Amygdala (tissue), 56 donors: ENCODE measurements at places on chromosomes 2 and 18.

DNA sequence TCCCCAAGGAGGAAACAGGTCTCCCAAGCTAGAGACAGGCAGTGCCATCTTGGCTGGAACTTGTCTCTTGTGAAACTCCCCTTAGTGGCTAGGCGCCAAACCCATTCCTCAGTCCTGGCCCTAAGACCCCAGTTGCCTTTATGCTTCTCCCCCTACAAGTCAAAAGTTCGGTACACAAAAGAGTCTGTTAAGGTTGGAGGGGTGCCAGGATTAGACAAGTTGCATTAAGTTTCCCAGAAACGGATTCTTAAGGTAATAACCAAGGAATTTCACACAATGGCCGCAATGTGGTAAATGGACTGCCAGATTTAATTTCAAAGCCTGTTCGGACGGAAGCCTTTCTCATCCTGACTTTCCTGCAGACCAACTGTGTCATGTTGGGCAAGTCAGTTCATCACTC lies 80.7 kb downstream of the CCBE1 start:
- DNase-seq, result no peak

DNA sequence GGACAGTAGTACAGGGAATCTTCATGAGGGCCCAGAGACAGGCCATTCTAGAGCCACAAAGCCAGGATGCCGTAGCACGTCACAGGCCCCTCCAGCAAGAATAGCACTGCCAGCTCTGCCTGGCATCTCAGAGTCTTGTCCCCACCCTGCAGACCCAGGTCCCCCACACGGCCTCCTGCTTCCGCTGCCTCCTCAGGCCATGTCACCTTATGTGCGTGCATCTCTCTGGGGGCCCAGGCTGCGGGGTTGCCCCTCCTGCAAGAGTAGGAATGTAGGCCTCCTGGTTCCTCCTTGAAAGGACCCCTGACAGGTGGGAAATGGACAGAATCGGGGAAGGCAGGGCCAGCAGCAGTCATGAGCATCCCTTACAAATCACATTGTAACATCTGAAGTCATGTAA lies 49.8 kb downstream of the ADI1 start:
- DNase-seq, result no peak

DNA sequence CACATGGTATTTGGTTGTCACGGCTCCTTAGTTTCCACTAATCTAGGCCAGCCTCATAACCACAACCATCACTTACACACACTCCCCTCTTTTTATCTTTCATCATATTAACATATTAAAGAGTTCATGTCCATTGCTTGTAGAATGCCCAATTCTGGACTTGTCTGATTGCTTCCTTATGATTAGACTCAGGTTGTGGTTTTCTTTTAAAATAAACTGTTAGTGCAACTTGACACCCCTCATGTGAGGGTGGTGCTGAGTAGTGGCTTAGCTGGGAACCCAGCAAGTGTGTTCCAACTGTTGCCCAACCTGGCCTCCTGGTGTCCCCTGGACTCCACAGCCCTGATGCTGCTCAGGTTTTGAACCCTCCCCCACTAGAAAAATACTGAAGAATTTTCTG lies 20.1 kb upstream of the CD207 start:
- DNase-seq, result no peak

DNA sequence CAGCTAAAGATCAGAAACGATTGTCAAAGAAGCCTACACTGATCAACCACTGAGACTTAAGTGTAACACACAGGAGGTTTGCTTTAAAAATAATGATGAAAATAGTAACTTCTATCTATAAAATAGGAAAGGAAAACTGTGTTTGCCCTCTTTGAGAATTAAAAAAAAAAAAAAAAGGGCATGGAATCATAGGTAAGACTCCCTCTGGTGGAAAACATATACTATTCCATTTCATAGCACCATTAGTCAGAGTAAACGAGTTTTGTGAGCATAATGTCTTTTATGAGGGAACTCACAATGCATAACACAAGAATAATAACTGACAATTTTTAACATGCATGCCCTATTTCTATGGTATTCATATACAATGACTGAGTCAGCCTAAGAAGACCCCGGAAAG lies 36.3 kb downstream of the SLC35F5 start:
- no peak for DNase-seq

DNA sequence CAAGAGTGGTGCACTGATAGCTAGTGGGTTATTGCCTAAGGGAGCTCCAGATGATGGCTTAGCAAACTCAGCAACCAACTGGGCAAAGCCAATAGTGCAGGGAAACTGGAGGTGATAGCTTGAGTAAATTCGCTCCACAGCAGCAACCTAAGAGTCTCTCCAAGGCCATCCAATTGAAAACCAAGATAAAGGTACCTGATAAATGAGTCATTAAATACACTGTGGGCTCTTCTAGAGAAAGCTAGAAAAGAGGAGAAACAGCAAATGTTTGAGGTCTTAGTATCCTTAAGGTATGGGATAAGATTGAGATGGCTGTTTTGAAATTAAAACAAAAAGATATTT lies 197.8 kb upstream of the ERBB4 start:
- no peak for DNase-seq

GRCh38 chr2:144567745-144568144 lies 47.8 kb upstream of the ZEB2 start:
- no peak for DNase-seq

DNA sequence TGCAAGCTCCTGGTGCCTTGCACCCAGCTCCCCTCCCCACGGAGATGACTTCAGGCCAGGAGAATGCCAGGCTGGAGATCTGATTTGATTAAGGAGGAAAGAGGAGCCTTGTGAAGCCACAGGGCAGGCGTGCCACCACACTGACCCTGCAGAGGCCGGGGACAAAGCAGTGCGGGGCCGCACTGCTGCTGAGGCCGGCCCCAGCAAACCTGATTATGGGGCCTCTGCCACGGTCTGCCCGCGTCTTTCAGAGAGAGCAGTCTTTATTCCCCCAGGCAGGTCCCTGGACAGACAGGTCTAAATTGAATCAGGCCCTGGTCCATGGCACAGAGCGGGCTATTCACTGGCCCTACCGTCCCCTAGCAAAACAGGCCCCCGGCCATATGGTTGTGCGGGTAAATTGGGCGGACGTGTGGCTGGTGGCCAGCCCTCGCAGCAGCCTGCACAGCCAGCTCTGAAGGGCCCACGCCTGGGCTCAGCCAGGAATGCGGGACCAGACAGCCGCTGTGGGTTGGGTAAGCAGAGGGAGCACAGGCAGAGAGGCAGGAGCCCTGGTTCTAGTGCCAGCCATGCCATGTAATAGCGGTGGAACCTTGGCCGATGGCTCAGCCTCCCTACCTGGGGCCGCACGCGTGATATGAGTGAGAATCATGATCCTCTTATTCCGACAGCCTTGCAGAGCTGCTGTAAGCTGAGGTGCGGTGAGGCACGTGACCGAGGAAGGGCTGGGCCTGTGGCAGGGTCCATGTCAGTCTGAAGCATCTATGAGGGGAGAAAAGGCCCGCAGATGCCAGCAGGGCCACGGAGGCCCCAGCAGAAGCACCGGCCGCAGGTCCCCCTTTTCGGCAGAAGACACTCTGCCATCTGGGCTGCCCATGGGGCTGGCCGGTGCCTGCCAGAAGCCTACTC lies 97.3 kb upstream of the MYCN start:
- DNase-seq, result peak; percentile 7

DNA sequence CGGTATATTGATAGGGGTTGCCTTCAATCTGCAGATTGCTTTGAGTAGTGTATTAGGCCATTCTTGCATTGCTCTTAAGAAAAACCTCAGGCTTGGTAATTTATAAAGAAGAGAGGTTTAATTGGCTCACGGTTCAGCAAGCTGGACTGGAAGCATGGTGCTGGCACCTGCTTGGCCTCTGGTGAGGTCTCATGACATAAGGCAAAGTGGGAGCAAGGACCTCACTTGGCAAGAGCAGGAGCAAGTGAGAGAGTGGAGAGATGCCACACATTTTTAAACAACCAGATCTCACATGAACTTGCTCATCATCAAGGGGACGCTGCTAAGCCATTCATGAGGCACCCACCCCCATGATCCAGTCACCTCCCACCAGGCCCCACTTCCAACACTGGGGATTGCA lies 4.9 kb downstream of the MAP3K2 start:
- no peak for DNase-seq

DNA sequence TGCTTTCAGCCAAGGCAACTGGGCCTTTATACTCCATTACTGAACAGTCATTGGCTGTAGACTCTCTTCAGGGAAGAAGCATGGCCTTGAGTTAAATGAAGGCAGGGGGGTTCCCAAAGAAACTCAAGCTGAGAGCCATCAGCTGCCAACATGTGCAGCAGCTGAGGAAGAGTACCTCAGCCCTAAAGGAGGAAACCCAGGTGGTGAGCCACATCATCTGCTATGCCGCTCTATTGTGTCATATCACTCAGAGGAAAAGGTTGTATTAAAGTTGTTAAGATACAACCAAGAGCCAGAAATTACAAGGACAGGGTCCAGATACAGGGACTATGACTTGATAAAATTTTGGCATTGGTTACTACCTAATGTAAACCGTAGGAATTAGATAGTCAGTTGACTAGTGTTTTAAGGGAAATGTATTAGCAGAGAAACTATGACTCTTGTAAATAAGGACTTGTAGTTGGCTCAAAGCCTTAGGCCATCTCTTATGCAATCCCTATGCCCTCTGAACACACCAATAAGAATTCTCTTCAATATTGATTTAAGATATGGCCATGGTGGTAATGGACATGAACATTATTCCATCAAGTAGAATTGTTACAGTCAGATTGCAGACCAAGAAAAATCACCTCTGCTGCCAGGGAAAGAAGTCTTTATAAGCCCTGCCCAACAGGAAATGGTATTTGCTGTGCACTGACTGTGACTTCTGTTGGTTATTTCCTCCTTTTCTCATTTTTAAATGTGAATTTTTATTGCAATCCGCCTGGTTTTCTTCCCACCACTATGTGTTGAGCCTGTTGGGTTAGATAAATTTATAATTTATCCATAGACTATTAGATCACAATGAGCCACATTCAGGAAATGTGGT lies 9.2 kb upstream of the LRPPRC start:
- no peak for DNase-seq

DNA sequence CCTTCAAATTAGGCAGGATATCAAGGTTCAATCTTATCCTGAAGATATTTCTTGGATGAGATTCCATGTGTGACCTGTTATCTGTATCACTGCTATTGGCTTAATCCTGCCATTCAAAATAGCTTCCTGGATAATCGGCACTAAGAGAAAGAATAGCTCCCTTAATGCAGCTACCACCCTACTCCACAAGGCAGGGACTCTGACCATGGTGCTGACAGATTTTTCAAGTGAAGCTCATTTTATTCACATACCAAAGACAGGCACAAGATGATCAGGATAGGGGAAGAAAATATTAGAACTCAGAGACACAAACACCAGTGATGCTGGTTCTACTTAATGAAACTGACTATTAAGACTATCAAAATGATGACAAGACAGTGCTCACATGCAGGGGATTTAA lies 74.9 kb downstream of the ORC4 start:
- DNase-seq, result no peak

DNA sequence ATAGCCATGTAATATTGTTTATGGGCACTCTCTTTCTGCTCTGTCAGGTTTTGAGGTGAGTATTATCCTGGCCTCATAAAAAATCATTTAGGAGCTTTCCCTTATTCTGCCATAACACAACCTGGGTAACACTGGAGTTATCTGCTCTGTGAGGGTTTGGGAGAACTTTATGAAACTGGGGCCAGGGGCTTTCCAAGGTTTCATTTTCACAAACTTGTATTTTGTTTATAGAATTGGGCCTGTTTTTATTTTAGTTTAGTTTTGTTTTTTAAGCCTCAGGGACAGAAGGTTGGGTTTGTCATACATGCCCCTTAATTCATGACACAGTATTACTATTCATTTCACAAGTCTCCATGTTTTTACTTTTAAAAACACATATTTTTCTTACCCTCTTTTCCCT lies 83.5 kb downstream of the IRS1 start:
- no peak for DNase-seq

GRCh38 chr18:58208207-58208932 lies 164.3 kb downstream of the NEDD4L start:
- DNase-seq, result no peak

DNA sequence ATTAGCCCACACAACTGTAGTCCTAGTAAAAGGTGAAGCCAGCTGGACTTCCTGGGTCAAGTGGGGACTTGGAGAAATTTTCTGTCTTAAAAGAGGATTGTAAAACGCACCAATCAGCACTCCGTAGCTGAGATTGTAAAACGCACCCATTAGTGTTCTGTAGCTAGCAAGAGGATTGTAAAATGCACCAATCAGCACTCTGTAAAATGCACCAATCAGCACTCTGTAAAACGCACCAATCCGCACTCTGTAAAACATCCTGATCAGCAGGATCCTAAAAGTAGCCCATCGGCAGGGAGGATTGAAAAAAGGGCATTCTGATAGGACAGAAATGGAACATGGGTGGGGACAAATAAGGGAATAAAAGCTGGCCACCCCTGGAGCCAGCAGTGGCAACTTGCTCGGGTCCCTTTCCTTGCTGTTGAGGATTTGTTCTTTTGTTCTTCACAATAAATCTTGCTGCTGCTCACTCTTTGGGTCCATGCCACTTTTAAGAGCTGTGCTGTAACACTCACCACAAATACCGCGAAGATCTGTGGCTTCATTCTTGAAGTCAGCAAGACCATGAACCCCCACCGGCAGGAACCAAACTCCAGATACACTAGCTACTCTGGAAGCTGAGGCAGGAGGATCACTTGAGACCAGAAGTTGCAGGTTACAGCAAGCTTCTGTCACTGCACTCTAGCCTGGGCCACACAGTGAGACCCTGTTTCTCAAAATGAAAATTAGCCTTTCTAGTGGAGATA lies 102.6 kb downstream of the HS6ST1 start:
- no peak for DNase-seq

DNA sequence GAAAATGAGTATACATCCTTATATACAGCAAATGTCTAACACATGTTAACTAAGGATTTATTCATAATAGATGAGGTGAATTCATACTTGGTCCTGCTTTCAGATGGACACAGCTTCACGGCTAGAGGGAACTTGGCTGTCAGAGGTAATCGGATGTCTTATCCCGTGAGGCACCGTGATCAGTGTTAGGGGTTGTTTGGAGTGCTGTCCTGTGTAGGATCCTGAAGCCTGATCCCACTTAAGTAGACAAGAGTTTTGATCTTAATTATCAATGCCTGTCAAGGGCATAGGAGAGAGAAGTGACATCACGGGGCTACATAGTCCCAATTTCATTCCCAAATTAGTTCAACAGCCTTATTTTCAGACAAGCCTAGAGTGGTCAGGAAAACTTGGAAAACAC lies 204.6 kb downstream of the RNF144A start:
- DNase-seq, result no peak

- no peak for DNase-seq
Observed at GRCh38 chr2:38284971-38285370, 92.1 kb downstream of the ATL2 start.

GRCh38 chr2:46073540-46074046 lies 223.6 kb upstream of the EPAS1 start:
- no peak for DNase-seq

GRCh38 chr18:77526962-77527361 lies 277.3 kb downstream of the GALR1 start:
- no peak for DNase-seq

DNA sequence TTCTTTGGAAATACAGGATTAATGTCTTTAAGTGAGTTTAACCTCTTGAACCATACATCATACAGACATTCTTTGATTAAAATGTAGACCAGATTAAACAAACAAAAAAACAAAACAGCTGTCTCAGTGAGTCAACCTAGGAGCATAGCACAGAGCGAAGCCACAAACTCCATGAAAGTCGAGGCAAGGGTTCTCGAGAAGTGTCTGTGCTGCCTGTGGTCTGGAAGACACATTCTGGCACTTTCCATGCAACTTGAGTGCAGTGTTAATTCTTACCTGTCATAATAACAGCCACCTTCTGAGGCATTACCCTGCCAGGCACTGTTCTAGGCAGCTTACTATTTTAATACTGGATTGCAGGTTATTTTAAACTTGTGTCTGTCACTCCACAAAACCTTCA lies 435.5 kb upstream of the MMADHC start:
- no peak for DNase-seq
